ENCODE measurements at places on chromosomes 11 and 22.

- no peak for DNase-seq
Observed at GRCh38 chr11:102882389-102883024, 7.7 kb upstream of the MMP12 start.

GRCh38 chr11:130413405-130414106, 14.9 kb downstream of the ADAMTS8 start:
- DNase-seq: no peak

DNA sequence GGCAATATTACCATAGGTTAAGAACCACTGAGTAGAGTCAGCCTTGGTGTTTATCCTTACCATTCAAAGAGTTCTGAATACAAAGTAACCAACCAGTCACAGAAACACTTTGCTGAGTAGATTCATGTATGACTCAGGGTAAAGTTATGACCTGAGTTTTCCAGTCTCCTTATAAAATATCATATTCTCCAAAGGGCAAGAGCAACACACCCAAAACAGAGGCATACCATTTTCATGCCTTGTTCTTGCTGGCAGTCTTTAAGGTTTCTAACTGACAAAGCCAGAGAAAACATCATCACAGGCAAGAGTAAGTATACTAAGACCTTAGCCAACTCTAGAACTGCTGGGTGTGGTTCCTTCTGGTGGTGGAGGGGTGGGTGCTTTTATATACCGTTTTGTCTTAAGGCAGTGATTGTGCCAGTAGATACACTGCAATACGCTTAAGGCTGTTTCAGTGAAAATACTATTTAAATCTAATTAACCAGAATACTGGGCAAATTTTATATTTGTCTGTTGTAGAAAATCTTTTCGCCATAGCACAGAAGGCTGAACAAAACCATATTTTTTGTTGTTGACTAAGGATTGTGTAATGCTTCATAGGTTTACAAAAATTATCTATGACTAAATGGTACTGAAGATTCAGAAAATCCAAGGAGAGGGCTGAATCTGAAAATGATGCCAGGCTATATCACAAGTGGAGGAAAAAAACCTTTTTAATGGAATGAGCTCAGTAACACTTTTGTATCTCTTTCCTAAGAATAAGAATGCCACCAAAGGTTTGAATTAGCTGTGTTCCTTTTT, 3.0 kb downstream of the ATL3 start:
- DNase-seq: no peak

- DNase-seq: no peak
Observed at GRCh38 chr22:36532466-36532865, 3.5 kb upstream of the EIF3D start.

DNA sequence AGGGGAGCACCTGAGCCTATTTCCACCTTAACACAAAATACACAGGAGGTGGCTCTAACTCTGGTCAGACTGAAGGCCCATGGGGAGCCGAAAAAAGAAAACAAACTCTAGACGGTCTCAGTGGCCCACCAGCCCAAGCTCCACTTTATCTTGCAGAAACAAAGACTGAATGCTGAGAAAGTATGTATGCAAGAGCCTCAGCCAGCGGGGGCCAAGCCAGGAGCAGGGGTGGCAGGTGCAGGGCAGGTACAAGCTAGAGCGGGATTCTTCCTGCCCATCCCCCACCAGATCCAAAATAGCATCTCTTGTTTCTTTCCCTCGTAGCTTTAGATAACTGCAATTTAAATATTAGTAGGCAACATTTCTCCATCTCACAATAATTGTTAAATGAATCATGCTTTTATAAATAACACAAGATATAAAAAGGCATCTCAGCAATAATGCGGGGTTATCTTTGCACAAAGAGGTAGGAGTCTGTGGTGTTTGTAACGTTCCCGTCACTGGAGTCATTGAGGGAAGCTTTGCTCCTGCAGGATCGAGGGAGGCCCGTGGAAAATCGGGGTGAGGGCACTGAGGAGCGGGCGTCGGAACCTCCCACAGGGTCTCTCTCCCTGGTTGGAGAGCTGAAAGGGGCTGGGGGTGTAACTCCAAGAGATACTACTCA, 418.0 kb downstream of the SHANK2 start:
- no peak for DNase-seq

Data from cerebellar nuclear complex (tissue), 1 donor.